ENCODE measurements at places on chromosomes 4 and X.

DNA sequence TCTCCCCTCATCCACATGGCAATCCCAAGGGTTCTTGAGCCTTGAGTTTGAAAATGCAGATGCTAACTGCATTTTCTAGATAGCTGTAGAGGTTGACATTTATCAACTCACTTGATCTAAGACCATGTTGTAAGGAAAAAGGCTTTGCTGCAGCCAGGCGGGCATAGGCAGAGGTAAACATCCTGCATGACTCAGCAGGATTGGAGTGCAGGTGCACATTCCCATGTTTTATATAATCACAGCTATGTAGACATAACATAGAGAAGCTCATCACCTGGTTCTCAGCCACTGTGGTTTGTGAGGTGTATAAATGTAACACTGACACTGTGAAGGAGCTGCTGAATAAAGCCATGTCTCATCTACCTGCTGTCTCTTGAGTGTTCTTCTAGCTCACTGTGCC is 62.3 kb upstream of the PDE5A start:
- DNase-seq: no peak

DNA sequence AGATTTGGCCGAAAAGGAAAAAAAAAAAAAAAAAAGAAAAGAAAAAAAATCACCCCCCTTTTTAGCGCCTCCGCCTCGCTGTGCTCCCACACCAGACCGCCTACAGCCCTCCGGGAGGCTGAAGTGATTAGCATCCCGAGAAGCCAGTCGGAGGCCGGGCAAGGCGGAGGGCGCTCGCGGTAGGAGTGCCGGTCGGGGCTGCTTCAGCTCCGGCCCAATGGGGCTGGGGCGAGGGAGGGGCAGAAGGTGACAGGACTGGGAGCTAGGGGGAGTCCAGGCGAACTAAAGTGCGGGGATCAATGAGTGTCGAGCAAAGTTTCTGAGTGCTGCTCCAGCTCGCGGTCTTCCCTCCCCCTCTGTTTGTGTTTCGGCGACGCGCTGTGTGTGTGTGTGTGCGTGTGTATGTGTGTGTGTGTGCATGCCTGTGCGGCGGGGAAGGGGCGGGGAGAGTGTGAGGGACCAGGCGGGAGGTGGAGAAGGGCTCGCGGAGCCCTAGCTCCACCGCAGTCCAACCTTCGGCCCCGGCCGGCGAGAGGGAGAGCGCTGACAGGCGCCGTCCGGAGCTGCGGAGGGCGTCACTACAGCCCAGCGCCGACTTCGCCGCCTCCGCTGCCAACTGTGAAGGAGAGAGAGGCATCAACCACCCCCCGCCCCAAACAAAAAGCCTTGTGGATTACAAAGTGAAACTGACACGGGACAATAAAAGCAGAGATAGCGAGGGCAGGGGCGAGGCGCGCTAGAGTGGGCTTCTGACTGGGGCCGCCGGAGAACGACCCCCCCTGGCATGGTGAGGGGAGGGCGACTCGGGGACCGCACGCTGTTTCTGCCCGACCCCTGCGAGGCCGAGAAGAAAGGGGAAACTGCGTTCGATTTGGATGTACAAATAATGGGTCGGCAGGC is at the start of gene FAT4:
FAT4 (plus strand) TSS at position 280 of the 900 bp plus-strand sequence. CDS start 1,457 bp downstream, outside the sequence.
- peak; percentile 25 for DNase-seq

GRCh38 chr4:173532725-173533511 is 2.9 kb upstream of the HAND2 start:
- no peak for DNase-seq

DNA sequence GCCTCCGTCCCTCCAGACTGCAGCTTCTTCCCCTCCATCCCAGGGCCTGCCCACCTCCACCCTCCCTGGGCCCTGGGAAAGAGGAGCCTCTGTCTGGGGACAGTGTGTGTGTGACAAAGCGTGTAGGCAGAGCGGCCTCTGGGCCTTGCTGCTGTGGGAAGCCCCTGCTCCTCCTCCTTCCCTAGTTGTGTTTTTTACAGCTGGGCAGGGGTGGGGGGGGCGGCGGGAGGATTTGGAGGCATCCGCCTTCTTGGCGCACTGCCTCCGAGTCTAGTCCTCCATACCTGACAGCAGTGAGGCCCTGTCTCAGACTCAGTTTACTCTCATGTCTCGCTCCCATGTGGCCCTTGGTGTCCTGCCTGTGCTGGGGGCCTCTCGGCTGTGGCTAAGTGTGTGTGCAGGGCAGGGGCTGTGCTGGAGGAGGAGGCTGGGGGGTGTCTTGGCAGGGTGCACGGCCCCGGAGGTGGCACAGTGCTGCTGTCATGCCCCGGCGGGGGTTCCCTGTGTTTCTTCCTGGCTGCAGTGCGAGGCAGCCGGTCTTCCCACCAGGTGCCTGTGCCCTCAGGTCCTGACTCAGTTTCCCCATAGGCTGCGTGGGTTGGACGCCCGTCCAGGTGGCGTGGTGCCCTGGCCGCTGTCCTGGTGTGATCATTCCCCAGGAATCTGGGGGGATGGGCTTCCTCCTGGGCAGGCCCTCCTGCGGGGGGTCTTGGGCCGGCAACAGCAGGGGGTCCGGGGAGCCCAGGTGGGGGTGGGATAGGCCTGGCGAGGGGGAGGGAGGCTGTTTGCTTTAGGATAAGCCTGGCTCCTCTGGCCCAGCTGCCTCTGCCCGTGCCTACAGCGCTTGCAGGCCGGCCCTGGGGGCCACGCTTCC is 7.0 kb downstream of the FGFRL1 start:
- no peak for DNase-seq

- no peak for DNase-seq
Measured at GRCh38 chr4:39384563-39384962, 18.4 kb upstream of the RFC1 start.

GRCh38 chr4:40990236-40990898 is 224.0 kb downstream of the APBB2 start:
- no peak for DNase-seq

- DNase-seq: no peak
Measured at GRCh38 chrX:100731441-100732281, at the start of gene SYTL4. Gene SYTL4, minus strand, starts transcription at chrX:100732121. Its CDS starts 30,084 bp downstream, at chrX:100702037.

DNA sequence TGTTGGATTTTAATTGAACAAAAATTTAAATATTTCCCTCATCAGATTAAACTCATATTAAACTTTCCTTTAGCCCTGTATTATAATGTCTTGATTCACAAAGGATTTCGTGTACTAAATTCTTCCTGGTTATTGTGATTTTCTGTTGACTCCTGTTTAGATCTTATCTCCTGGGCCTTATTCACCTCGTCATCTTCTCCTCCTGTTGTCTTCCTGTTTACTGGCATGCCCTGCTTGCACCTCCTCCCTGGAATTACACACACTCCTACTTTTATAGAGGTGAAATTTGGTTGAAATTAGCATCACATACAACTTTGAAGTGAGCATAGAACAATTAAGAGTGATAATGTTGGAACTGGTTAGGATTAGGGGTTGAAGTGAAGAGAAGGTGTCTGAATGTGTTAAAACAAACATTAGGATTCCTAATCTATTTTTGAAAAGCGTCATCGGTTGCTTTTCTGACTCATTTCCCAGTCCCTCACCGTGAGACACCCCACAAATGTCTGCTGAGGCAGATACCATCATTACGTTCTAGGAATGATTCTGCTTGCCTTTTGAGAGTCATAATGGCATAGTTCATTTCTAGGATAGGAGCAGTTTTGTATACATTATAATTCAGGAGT is 32.5 kb downstream of the TLL1 start:
- no peak for DNase-seq

DNA sequence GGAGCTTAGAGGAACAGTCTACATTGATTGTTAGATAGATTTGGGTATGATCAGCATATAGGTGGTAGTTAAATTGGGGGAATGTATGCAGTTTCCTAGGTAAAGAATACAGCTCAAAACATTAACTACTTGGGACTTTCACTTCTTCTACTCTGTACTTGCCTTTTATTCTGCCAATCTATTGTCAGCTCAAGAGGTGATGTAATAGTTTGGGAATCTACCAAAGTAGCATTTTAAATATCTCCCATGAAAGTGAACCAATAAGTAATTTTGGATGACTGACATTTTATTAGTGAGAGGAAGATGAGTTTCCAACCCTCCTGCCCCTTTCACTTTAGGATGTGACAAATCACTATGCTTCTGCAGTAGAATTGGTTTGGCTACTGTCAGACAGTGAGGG is 43.4 kb downstream of the NUDT6 start:
- no peak for DNase-seq

DNA sequence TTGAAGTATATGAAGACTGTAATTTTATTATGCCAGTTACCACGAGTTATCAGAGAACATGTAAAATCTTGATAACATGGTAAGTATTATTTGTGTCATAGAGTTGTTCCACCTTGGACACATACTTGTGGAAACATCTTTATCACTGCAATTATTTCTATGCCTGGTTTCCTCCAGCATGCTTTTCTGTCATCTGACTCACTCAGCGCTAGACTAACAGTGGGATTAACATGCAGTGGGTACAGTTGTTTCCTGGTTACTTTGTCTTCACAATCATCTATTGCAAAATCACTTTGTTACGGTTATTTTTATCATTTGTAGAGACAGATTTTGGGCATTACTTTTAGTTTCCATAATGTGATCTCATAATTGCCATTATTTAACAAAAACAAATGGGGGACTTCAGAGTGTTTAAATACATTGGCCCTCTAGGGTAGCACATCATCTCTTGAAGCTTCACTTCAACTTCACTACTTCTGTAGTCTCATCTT is at the start of gene STATH:
STATH (plus strand) TSS at position 441 of the 491 bp plus-strand sequence. CDS start 2,472 bp downstream, outside the sequence.
- no peak for DNase-seq

DNA sequence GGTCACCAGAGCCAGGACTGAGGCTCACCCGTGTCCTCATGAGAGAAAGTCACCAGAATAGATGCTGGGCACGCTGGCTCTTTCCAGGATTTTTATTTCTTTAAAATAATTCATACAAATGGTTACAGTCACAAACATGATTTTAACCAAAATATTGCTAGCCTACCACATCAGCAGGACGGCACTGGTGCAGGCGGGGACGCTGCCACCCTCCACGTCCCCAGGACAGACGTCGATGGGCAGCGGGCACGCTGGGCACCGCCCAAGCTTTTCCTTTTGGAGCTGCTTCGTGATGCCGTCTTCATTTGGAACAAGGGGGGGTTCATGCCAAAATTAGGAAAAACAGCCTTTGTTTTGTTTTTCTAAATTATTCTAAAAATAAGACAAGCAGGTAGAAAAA is 37.6 kb downstream of the CTBP1 start:
- no peak for DNase-seq

DNA sequence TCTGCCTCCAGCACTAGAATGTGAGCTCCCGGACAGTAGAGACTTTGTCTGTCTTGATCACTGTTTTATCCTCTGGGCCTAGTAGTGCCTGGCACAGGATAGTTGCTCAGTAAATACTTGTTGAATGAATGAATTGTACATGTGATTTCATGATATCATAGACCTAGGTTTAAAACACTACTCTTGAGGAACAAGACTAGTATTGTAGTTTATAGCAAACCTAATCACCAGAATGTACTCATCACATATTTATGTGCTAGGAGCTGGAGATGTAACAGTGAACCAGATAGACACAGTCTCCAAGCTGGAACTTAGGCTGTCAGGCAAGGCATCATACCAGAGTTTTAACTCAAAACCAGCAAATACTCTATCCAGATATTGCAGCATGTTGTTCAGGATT is 23.5 kb downstream of the GAB3 start:
- no peak for DNase-seq

DNA sequence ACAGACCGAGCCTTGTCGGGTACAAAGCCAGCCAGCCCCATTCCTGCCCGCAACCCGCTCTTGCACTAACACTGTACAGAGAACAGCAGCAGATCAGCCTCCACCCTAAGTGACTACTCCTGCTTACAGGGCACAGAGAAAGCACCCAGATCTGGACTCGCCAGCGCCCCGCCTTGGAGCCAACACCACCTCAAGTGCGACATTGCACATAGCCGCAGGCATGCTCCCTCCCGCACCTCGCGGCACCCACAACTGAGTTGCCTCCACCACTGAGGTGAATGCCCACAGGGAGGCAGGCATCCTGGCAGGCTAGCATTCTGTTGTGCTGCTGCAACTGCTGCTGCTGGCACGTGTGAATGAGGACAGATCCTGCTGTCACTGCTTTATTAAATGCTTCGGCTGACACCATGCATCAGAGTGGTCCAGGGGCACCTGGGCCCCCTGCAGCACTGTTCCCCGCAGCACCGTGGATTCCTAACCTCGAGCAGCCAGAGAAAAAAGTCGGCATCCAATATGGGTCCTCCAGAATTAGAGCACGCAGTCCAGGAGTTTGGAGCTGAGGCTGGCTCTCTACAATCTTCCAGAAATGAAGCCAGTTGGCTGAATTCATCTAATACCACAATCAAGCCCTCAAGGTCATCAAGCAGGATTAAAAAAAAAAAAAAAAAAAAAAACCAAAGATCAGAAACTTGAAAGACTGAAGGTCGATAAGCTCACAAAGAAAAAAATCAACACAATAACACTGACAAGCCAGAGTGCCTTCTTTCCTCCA is 352.9 kb downstream of the GASK1B start:
- DNase-seq: no peak

- DNase-seq: no peak
Measured at GRCh38 chr4:39469429-39470077, 10.7 kb downstream of the LIAS start.

GRCh38 chr4:83382850-83383249 is 48.2 kb upstream of the HPSE start:
- DNase-seq: no peak

DNA sequence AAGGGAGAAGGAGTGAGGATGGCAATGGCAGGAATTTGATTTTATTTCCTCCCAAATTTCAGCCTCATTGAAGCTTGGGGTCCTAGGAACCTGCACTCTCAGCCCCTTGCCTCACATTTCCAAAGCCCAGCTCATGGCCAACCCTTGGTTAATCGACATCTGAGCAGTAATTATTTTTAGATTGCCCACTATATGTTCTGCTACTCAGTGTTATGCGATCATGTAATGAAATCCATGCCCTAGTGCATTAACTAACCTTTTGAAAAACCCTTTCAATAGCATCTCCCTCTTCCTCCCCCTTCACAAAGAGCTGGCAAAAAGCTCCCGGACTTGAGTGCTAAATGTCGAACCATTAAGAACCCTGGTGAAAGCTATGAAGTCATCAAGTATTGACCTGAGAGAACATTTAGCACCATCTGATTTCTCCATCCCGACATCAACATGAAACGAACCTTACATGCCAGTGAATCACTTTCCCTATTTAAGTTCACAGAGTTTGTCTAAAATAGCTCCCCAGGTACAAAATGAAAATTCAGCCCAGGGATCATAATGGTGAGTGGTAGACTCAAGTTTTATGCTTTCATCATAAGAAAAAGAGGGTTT is 59.2 kb upstream of the RPS6KA3 start:
- DNase-seq: no peak

- DNase-seq: no peak
Measured at GRCh38 chr4:83613994-83614393, 78.1 kb downstream of the GPAT3 start.

GRCh38 chr4:71663780-71664179 is 120.1 kb downstream of the GC start:
- DNase-seq: no peak

DNA sequence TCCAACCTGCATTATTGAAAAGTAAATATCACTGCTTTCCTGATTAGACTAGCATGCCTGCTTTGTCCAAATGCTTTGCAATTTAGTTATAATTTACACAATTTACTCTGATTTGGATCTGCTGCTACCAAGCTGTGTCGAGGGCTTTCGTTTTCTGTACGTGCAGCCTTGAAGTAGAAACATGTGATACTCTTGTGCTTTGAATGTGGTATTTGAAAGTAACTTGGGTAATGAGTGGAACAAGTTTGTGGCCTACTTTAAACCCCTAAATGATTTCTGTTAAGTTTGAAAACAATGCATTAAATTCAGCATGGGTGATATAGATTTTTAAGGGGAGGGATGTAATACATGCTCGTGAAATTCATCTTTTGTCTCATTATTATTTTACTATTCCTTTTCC is 240.7 kb downstream of the IQCM start:
- no peak for DNase-seq

GRCh38 chr4:78706302-78706701 is 69.8 kb upstream of the BMP2K start:
- no peak for DNase-seq

- DNase-seq: no peak
Measured at GRCh38 chrX:29083823-29084222, 496.6 kb downstream of the IL1RAPL1 start.
